EH (cell line): ENCODE measurements at places on chromosomes 5 and 9.

- DNase-seq, result no peak
Measured at GRCh38 chr5:178664141-178664540, 37.3 kb upstream of the CLK4 start.

GRCh38 chr5:168302785-168303184, 11.3 kb downstream of the WWC1 start:
- peak; percentile 54 for DNase-seq

- no peak for DNase-seq
Measured at GRCh38 chr9:91033797-91034196, 232.2 kb downstream of the SYK start.

DNA sequence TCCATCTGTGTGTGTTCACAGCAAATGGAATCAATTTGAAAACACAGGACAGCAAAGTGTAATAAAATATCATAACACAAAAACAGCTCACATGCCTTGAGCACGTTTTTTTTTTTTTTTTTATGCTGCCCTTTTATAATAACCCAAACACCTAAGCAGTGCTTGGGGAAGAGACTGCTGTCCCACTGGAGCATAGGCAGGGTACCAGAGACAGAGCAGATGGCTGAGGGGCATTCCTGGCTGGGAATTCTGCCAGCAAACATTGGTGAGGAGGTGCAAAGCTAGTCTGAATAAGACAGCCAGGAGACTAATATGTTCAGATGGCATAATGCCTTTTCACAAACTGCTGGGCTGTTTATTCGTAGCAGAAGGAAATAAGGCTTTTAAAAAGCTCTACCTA, 58.1 kb upstream of the SV2C start:
- DNase-seq, result no peak
